GM23248 (cell line): ENCODE measurements at places on chromosomes 5 and 9.

GRCh38 chr9:114372921-114373448, 14.8 kb downstream of the AKNA start:
- DNase-seq = no peak

- DNase-seq = no peak
Measured at GRCh38 chr9:6440405-6440804, 27.4 kb downstream of the UHRF2 start.

GRCh38 chr9:133304477-133305377, 29.7 kb upstream of the ABO start:
- DNase-seq = no peak

DNA sequence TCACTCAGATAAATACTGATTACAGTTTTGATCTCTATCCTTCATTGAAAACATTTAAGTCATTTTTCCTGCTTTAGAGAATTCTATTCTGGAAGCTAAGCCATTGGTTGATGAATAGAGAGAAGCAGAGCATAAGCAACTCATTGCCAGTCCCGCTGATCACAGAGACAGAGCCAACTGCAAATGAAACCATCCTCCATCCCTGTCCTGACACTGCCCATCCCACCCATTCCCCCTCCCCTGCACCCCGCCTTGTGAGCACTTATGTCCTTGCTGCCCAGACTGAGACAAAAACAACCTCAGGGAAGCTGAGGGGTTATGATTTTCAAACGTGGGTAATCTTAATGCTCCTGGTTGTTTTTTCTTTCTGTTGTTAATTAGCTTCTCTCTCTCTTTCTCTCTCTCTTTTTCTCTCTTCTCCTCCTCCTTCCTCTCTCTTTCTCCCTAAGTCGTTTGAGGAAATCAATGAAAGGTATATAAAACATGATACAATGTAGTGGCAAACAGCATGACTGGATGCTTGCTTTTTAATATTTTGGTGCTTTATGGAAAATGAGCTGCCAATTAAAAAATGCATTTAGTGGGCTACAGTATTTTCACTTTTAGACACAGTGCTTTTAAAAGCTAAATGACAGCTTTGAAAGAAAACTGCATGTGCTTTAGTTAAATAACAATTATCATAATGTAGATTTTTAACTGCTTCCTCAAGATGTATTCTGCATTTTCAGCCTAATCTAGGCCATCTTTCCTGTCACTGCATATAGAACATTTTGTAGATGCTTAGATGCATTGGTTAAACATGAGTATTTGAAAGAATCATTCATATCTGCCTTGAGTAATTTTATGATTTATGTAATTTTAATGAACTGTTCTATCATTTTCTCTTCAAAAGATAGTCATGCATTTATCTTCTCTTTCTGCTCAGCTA, 57.3 kb downstream of the CMYA5 start:
- no peak for DNase-seq
